GM23248 (cell line): ENCODE measurements at places on chromosomes 12 and 14. TPM values are rescaled to one million over a fixed set of nuclear protein-coding genes. Genes with fewer than 3 reads are reported as not detected.

HPD gene
- not detected in 2 replicates for total RNA-seq

DDN gene
- total RNA-seq: 0.13 TPM in 1 of 2 replicates, not detected in the other

ACOT6 gene
- not detected in 2 replicates for total RNA-seq

EMC9 gene
- 17.1 and 22.9 TPM in 2 replicates for total RNA-seq

PRB2 gene
- total RNA-seq: not detected in 2 replicates
